ENCODE measurements at places on chromosomes 6 and 20.

- DNase-seq, result no peak
Observed at GRCh38 chr6:162090734-162091133, 636.8 kb downstream of the PRKN start.

- DNase-seq, result no peak
Observed at GRCh38 chr20:23631981-23632710, 5.6 kb downstream of the CST3 start.

DNA sequence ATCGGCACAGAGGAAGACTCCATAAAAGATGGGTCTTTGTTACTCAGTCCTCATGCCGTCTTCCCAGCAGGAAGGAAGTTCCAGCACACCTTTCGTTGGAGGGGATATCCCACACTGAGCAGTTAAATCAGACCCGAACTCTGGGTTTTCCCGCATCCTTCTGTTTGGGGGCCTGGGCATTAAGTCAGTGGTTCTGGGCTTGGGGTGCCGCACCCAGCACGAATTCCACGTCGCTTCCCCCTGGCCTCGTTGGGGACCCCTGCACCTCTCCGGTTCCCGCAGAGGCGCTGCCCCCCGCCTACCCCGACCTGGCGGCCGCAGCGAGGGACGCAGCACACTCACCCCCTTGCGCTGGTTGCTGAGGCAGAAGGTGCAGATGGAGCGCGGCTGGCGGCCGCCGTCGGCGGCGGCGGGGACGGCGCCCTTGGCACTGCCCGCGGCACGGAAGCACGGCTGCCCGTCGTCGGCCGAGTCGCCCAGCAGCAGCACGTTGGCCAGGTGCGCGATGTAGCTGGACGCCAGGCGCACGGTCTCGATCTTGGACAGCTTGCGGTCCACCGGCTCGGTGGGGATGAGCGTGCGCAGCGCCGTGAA, 641 bp downstream of the TCF15 start:
- no peak for DNase-seq

- peak; percentile 74 for DNase-seq
Observed at GRCh38 chr6:14542670-14543366, 425.2 kb downstream of the CD83 start.

- DNase-seq, result no peak
Observed at GRCh38 chr20:58277578-58278472, 31.7 kb upstream of the RAB22A start.

- no peak for DNase-seq
Observed at GRCh38 chr6:89501222-89501621, 68.3 kb downstream of the ANKRD6 start.

DNA sequence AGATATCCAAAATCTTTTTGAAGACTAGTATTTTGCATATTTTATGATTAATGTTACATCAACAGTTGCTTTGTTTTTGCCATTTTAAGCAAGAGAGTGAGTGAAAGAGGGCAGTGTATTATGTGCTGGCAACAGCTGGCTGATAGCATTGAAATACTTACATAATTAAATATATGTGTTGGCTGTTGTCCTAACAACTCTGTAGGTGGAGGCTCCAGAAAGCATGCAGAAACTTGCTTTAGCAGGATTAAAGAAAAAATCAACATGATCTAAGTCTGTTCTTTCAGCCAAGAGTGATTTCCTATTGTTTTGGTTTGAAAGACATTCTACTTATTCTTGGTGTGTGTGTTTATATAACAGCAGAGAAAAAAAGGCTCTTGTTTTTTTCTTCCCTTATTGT, 127.5 kb downstream of the CDKAL1 start:
- DNase-seq, result no peak

DNA sequence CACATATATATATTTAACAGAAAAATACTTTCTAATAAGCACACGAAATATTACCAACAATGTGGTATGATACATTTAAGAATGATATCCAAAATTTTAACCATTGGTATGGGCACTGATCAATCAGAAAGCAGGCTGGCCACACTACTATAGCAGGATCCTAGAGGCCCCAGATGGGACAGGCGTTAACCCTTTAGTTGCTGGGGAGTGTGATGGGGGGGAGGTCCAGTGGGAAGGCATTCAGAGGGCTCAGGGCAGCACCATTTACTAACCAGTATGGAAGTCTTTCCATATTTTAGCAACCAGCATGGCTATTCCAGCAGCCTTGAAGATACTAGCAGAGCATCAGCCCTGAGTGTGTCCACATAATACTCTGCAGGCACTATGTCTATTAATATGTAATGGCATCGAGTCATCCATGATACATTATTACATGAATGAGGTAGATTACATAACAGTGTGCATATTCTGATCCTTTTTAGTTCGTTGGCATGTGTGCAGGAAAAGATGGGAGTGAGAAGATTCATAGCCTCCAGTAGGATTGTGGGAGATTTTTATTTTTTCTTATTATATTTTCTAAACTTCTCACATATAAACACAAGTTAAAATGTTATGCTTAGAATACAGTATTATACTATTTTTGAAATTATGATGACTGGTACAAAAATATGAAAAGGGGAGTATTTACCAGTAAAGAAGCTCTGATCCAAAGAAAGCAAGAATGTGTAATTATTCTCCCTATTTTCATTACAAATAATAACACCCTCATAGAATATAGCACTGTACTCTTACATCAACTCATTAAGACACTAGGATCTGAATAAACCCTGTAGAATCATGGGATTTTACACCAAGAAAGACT, 78.9 kb downstream of the FAM217A start:
- DNase-seq, result no peak

DNA sequence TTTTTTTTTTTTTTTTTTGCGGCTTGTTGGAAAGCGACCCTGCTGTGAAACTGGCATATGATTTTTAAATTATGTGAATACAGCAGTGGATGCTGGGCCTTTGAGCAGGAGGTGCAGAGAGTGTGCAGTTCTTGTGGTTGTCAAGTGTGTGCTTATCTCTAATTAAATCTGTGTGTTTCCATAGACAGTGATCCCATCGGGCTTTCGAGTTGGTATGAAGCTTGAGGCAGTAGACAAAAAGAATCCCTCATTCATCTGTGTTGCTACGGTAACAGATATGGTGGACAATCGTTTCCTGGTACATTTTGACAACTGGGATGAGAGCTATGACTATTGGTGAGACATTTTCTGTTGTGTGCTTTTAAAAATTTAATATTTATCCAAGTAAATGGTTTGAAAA, 52.4 kb downstream of the L3MBTL3 start:
- no peak for DNase-seq

- no peak for DNase-seq
Observed at GRCh38 chr20:50348096-50348495, 157.5 kb downstream of the CEBPB start.

DNA sequence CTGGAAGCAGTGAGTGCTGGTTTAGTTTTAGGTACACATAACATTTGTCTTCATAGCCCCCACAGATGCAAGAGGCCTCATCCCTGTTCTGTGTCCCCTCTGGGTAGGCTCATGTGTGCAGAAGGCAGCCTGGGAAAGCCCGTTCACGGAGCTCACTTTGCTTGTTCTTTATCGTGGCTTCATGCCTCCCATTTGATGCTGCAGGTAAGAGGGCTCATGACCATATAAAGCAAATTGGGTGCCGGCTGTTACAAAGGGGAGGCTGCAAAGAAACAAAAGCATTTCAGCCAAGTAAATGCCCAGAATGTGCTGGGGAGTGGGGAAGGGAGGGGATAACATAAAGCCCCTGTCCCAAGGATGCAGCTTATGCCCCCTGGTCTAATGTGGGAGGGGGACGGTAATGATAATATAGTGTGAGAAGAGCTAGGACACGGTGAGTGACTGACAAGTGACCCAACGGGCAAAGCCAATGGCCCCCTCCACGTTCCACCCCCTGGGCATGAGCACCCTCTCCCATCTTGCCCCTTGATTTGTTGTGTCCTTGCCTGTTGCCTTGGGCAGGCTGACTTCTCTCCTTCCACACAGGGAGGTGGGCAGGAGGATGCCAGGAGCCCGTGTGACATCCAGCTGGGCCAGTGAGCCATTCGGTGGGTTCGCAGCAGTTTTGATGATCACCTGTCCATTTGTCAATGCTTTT, 138.0 kb downstream of the FOXO3 start:
- no peak for DNase-seq

DNA sequence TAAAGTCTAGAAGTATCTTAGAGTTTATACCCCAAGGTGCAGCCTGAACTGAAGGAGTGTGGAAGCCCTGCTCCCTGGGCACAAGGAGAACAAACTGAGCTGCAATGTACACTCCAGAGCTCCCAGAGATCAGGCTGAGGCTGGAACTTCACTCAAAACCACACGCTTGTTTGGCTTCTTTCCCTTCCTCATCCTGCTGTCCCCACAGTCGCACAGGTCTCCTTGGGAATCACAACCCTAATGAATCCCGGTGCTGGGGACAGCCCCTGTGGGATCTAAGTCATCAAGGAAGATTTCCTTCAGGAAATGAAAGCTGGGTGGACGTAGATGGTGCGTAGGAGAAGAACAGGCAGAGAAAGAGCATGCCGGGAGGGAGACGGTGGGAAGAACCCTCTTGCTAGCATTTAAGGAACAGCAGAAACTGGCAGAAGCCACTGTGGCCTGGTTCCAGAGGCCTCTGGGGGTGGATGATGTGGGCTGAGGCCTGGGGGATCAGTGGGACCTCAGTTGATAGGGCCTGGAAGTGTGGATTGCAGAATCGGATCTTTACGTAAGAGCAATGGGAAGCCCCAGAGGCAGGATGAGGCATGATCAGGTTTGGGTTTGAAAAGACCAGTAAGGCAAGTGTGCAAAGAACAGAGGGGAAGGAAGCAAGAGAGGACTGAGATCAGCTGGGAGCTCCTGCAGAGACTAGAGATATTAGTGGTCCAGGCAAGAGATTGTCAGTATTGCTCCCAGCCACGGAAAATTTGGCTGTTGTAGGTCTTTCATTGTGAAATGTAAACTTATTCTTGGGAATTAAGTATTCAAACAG, 21.4 kb downstream of the CYP24A1 start:
- DNase-seq, result no peak

DNA sequence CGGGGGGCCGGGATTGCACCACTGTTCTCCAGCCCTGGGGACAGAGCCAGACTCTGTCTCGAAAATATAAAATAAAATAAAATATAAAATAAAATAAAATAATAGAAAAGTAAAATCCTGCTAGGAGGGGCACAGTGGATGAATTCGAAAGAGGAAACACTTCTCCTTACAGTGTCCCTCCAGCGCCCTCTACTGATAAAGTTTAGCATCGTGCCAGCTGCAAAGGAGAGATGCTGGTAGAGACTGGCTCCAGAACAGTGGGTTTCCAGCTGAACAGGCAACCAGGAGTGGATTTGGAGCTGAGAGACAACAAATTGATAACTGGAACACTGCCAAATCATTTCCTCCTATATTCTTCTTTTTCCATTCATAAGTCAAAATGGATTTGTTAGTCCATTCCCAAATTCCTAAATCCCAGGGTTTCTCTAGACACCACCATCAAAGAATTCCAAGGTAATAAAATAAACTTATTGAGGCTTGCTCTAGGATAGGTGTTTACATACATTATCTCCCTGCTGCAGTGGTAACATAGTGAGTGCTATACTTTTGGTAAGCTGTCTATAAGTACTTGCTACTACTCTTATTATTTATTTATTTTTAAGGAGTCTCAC, 31.7 kb upstream of the TBPL1 start:
- peak; percentile 68 for DNase-seq

- DNase-seq, result no peak
Observed at GRCh38 chr6:133446789-133447188, 205.6 kb downstream of the EYA4 start.

DNA sequence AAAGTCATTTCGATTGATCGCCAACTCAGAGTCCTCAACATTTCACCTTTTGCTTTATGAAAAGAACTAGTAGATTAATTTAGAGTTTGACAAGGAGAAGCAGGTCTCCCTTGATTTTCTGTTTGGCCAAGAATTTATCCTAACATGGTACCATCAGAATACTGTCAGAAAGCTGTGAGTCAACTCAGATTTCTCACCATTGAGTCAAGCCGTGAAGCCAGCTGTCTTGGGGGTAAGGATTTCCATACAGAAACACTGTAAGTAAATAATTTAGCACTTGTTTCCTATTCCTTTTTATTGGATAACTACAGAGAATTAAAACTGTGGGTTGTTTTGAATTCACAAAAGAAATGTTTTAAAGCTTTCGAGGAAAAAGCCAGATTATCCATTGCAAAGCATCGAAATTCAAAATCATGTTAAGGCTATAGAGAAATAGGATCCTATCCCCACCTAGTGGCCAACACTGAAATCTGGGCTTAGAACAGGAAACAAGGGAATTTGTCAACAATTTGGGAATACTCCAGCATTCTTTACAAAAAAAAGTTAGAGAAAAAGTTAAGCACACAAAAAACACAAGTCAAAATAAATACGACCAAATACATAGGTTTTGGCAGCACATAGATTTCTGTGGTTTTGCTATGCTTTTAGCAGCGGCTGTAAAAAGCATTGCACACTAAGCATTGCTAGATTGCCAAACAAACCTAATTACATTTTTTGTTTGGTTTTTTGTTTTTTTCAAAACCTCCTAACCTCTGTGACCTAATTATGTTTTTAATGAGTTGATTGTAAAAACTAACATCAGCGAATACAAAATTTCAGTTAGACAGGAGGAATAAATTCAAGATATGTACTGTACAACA, 44.2 kb downstream of the COL11A2 start:
- no peak for DNase-seq

- no peak for DNase-seq
Observed at GRCh38 chr6:43886067-43886461, 116.1 kb downstream of the VEGFA start.

GRCh38 chr20:23609486-23610109, 3.9 kb upstream of the CST9 start:
- no peak for DNase-seq

- no peak for DNase-seq
Observed at GRCh38 chr20:60937585-60937984, 314.5 kb upstream of the CDH4 start.

DNA sequence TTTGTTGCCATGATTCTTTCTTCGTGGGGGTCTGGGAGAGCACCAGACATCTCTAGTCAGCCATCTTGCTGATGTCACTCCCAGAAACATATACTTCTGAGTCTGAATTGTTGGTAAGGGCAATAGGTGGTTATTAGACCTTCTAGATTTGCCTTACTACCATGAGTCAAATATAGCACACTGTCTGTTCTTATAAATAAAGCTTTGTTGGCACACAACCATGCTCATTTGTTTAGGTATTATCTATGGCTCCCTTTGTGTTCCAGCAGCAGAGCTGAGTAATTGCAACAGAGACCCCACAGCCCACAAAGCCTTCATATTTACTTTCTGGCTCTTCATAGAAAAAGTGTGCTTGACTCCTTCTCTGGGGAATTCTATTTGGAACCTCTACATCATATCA, 62.9 kb downstream of the CDH26 start:
- DNase-seq, result no peak

GRCh38 chr6:134176264-134176975, 124.0 kb upstream of the SLC2A12 start:
- DNase-seq, result no peak

- no peak for DNase-seq
Observed at GRCh38 chr6:28208111-28208659, 16.9 kb upstream of the ZSCAN9 start.

GRCh38 chr20:9989066-9989724, 45.6 kb upstream of the ANKEF1 start:
- no peak for DNase-seq

- DNase-seq, result no peak
Observed at GRCh38 chr20:33472868-33473435, 16.9 kb upstream of the CBFA2T2 start.

All from stimulated activated CD4-positive, alpha-beta T cell treated with anti-CD3 and anti-CD28 coated beads, Interleukin-15, amount 100 ng/mL, for 48 hours (primary cell).